ENCODE measurements at places on chromosomes 12 and 14.

- DNase-seq, result no peak
These were observed 22.5 kb downstream of the TESC start for GRCh38 chr12:117076410-117077372.

- DNase-seq, result no peak
These were observed 11.5 kb downstream of the RIMBP2 start for GRCh38 chr12:130704606-130705005.

DNA sequence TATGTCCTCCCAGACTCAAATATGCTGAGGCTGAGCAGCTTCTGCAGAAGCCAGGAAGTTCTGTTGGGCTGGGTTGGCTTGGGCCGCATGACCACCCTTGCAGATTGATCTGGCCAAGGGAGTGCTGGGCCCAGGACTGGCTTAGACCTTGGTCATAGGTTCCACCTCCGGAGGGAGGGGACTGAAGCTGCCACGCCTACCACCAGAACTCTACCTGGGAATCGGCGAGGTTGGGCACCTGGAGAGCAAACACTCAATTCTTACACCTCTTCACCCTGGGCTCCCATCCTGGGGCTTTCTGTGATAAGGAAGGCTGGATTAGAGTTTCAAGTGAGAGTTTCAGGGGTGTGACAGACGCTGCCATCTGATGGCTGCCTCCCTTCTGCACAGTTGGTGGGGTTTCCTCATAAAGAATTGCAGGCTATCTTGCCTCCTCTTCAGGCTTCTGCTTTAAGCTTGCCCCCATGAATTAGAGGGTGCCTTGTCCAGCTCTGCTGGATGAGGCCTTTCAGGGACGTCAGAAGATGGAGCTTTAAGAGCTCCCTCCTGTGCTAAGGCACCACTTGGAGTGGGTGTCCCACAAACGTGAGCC, 5.8 kb downstream of the SLC24A4 start:
- DNase-seq, result no peak

DNA sequence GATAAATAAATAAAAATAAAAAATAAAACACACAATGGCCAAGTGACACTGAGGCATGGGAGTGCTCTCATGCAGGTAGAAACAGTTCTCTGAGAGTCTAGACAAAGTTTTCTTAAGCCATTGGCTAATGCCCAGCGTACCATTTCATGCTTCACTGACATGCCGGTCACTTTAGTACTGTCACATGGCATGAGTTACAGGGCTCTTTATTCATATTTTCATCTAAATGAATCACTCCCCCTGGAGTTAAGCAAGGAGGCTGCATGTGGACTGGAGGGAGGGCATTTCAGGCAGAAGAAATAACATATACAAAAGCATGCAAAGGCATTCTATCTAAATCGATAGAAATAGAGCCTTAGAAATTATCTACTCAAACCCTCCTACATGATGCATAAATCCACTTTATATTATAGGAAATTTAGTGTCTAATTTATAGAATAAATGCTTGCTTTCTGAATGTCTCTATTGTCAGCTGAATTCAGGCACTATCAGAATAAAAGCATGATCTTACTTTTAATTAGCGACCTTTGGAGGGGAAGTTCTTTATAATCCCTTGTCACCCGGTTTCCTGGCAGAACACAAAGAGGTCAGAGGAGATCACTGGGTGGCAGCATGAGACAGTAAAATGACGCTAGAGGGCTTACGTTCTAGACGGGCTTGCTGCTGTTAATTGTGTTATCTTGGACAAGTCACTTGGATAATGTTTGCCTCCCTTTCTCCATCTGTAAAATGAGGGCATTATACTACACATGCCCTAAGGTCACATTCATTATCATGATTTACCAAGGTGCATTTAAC, 17.5 kb downstream of the DYRK4 start:
- no peak for DNase-seq

DNA sequence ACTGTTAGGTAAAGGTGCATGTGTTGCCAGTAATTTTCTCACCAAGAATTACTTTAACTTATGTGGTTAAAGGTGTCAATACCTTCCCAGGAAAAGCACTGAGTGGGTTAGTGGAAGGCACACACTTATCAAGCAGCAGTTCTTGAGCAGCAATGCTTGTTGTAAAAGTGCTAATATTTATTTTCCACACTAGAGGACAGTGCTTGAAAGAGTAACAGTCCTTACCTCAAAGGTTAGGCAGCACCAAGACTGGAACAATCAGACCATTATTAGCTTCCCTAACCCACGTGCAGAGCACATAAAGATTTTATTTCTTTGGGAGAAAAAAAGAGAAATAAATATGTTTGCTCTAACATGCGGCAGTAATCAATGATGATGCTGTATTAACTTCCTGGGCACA, 48.8 kb upstream of the KRR1 start:
- DNase-seq, result no peak

GRCh38 chr14:92484132-92484823, 29.3 kb upstream of the RIN3 start:
- no peak for DNase-seq

GRCh38 chr14:50000380-50001150, 107.7 kb downstream of the ARF6 start:
- DNase-seq, result peak; percentile 64

DNA sequence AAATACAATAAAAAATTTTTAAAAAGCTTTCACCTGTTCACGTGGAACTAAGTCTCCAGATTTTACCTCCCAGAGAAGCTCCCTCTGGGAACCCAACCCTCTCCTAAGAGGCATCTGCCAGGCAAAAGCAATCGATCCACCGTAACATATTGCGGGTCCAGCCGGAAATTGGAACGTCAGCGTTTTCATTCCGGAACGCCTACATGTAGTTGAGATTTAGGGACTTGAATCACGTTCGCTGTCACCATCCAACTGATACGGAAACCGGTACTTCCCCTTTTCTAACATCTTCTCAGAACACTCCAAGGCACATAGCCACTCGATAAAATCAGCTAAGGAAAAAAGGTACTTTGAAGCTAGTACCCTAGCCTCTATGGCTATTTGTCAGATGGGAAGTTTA, 70.3 kb downstream of the COX16 start:
- DNase-seq, result no peak

DNA sequence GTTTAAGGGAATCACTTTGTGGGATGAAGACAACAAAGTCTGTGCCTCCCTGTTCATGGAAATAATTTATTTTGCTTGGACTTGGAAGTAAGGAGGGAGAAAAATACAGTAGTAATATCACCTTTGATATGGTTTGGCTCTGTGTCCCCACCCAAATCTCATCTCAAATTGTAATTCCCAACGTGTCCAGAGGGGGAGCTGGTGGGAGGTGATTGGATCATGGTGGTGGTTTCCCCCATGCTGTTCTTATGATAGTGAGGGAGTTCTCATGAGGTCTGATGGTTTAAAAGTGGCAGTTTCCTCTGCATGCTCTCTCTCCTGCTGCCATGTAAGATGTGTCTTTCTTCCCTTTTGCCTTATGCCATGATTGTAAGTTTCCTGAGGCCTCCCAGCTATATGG, 460.7 kb downstream of the NOVA1 start:
- DNase-seq, result no peak

DNA sequence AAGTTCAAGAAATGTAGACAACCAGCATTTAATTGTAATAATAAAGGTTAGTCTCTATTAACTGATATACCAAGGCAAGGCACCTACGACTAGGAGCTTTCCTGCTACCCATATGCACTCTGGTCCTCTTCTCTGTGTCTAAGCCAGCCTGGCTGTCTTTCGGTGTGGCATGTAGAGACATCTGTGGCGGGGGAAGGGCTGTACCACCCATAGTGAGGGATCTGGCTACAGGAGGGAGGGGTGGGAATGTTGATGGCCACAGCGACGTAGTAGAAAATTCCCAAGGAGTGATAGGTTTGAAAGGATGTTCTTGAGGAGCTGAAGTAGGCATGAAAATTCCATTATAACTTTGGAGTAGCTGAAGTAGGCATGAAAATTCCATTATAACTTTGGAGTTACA, 344.2 kb downstream of the ATP23 start:
- no peak for DNase-seq

DNA sequence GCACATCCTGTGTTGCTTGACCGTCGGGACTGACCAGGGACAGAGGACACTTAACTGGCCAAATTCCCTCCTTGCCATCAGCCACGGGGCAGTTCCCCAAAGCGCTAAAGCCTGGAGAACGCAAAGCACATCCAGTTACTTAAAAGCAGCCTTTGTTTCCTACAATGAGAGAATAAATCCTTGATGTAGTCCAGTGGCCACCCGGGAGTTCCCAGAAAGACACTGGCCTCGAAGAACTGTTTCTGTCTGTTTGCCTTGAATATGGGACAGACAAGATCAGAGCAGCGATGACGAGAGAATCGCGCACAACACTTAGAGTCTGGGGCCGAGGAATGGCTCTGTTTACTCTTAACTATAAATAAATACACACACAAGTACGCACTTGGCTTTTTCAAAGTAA, 102.2 kb downstream of the TNFAIP2 start:
- DNase-seq, result no peak

DNA sequence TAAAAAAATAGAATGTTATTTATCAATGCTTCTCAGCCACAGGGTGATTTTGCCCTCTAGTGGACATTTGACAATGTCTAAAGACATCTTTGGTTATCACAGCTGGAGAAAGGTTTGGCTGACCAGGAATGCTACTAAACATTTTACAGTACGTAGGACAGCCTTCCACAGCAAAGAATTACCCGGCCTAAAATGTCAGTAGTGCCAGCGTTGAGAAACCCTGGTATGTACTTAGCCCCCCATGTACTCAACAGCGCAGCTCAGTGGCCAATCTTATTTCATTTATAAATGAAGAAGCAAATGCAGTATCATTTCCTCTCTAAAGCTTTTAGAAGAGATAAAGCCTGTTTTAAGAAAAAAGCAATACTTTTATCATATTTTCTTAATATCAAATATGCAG, 5.8 kb downstream of the MARK3 start:
- peak; percentile 20 for DNase-seq

- no peak for DNase-seq
These were observed 7.3 kb upstream of the ITFG2 start for GRCh38 chr12:2805143-2805520.

DNA sequence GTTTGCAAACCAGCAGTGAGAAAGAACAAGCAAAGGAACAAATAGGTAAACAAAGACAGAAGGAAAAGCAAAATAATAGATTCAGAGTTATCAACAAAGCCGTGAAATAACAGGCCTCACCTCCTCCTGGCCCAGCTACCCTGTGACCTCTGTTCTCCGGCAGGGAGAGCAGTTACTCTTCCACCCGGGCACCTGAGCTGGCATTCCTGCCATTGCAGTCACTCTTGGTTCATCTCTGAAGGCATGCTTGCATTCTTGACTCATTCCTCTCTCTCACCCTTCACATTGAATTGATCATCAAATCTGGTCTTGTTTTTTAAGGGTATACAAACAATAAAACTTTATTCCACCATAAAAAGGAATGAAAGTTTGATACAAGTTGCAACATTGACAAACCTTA, 95.1 kb downstream of the TTC8 start:
- DNase-seq, result no peak

- no peak for DNase-seq
These were observed 4.6 kb downstream of the PKP2 start for GRCh38 chr12:32891956-32892355.

GRCh38 chr14:34179727-34180126, 228.9 kb upstream of the EGLN3 start:
- DNase-seq, result no peak

DNA sequence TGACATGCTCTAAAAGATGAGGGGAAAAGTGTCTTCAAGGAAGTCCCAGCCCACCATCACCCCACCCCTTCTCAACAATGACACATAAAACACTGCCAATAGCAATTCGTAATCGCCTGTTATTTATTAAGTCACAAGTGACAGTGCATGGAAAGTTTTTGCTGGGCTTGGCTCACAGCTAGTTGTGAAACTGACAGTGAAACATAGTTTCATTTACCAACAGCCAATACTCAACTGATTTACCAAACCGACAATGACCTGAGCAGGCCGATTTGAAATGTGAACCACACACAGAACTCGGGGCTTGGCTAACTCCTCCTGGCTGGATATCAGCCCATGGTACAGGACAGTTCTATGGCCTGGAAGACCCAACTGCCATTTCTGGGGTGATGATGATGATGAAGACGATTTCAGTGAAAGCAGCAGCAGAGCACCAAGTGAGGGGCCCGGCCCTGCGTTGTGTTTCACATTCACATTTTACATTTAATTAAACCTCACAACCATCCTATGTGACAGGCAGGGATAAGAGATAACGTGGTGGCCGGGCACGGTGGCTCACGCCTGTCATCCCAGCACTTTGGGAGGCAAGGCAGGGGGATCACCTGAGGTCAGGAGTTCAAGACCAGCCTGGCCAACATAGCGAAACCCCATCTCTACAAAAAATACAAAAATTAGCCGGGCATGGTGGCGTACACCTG, 42.7 kb downstream of the CAMKK2 start:
- DNase-seq, result no peak

- DNase-seq, result no peak
These were observed 55.9 kb downstream of the C14orf132 start for GRCh38 chr14:96095058-96095457.

- no peak for DNase-seq
These were observed 41.3 kb upstream of the SYCP3 start for GRCh38 chr12:101780599-101780998.

DNA sequence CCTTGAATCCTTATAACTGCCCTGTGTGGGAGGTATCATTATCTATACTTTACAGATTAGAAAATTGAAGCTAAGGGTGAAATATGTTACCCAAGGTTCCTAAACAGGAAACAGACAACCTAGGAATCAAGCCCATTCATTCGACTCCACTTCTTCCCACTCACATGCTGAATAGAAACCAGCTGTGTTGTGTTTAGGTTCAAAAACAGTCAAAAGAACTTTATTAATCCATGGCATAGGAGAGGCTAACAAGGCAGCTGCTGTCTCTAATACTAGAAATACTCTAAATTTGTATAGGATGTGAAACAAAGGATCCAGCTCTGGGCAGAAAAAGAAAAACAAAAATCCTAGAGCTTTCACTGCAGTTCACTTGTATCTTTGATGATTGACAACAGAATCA, 9.9 kb downstream of the AMDHD1 start:
- no peak for DNase-seq

DNA sequence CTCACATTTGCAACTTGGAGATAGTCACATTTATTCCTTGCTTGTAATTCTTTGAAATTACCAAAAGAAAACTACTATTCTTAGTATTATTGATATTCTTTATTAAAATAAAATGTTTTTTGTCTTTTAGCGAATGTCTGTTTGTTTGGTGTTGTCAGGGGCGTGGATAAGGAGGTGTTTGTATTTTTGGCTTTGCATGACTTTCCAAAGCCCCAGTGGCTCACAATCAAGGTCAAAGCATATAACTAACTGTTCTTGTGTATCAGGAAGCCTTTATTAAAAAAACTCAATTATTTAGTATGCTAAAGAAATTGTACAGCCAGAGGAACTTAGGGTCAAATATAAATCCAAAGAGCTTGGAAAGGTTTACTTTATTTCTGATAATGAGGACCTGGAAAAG, 17.9 kb downstream of the GPHB5 start:
- no peak for DNase-seq

GRCh38 chr12:55717011-55718007, 1.5 kb downstream of the BLOC1S1 start:
- no peak for DNase-seq

DNA sequence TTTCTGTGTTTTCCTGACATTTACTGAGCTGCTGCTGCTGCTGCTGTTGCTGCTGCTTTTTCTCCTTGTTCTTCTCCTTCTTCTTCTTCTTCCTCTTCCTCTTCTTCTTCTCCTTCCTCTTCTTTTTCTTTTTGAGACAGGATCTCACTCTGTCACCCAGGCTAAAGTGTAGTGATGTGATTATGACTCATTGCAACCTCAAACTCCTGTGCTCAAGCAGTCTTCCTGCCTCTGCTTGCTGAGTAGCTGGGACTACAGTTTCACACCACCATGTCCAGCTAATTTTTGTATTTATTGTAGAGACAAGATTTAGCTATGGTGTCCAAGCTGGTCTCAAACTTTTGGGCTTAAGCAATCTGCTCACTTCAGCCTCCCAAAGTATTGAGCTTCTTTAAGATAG, 95.8 kb downstream of the TMTC3 start:
- DNase-seq, result no peak
